ENCODE measurements at places on chromosomes 1 and 21.

DNA sequence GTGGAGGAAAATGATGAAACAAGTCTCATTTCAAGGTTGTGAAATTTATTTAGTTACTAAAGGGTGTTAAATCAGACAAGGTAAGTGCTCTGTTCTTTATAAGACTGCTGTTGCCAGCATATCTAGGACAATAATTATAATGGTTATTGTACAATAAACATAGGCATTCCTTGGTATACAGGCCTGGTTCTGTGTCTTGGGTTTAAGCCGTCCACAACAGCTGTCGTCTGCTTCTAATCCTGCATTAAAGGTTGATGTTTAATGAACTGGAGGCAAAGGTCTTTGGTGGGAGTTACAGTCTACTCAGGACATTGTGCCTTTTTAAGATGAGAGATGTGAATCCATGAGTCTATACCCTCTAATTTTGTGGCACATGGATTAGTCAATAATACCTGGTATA lies 23.4 kb upstream of the FMO4 start:
- no peak for DNase-seq

DNA sequence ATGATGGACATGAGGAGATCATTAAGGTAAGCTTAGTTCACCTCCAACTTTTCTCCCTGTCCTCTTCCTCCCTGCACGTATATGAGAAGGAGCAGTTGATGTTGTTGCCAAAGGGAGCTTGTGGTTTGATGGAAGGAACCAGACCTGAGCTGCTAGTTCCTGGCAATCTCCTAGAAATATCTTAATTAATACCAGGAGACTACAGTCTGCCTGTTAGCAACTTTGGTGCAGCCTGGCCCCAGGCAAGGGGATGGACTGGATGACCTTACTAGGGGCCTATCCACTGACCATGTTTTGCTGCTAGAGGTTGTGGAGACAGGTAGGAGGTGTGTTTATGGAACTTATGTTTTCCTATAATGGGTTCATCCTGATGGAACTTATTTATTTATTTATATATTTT lies 22.6 kb downstream of the TUFT1 start:
- DNase-seq, result no peak

DNA sequence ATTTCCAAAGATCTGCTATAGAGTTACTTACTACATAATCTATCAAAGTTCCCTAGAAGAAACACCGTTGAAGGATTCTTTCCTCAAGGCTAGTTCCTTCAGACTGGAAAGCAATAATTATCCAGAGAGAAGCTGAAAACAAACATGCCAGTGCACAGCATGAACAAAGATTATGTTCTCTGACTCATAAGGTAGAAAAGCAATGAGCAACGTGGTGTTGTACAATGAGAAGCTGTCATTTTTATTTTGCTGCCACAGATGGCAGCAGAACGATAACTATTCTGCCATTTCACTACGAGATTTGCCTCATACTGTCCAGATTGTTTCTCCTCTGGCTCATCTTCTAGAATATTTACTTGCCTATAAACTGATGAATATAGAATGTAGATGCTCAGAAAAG lies 10.7 kb downstream of the EXTL2 start:
- no peak for DNase-seq

GRCh38 chr1:89962742-89963075 lies 32.2 kb upstream of the ZNF326 start:
- no peak for DNase-seq

GRCh38 chr1:78052685-78053405 lies 7.1 kb downstream of the GIPC2 start:
- peak; percentile 3 for DNase-seq

DNA sequence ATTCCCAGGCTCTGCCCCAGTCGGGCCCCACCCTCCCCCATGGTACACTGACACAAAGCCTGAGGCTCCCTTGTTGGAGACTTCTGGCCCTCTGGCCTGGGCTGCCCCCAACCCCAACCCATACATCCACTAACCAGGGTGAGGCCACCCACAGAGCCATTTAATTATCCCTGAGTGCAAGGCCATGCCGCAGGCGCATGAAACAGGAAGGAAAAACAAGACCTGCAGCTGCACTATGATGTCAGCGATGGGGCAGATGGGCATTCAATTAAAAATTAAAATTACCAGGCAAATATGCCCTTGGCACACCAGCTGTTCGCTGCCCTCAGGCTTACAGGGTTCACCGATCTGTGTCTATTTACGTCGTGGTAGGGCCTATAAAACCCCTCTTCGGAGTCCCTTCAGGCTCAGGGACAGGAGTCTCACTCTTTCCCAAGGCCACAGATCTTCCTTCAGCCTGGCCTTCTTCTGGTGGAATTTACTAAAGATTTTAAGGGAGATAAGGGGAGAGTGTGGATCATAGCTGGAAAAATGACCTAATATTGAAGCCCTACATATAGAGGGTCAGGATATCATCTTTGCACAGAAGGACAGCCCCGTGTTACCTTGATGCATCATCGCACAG lies 29.6 kb upstream of the RGS16 start:
- DNase-seq, result no peak
